ENCODE measurements at places on chromosomes 7 and 10. TPM values are rescaled to one million over a fixed set of nuclear protein-coding genes. Genes with fewer than 3 reads are reported as not detected.

IL15RA gene
- total RNA-seq: 8.2 TPM

VIPR2 gene
- 15.2 TPM for total RNA-seq

DNA sequence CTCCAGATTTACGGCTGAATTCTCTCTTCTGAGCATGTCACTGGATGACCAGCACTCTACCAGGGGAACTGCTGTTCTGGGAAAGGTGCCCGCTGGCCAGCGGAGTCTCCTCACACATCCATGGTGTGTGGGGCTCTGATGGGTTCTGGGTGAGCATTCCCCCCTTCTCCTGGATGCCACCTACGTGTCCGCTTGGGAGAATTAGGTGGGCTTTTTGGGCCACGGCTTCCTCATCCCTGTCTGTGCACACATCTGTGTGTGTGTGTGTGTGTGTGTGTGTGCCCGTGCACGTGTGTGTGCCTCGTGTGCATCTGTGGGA, 163.0 kb downstream of the DNAJB6 start:
- DNase-seq: peak; percentile 33

GRCh38 chr7:141201145-141201885, 127.5 kb downstream of the TMEM178B start:
- DNase-seq: no peak

DNA sequence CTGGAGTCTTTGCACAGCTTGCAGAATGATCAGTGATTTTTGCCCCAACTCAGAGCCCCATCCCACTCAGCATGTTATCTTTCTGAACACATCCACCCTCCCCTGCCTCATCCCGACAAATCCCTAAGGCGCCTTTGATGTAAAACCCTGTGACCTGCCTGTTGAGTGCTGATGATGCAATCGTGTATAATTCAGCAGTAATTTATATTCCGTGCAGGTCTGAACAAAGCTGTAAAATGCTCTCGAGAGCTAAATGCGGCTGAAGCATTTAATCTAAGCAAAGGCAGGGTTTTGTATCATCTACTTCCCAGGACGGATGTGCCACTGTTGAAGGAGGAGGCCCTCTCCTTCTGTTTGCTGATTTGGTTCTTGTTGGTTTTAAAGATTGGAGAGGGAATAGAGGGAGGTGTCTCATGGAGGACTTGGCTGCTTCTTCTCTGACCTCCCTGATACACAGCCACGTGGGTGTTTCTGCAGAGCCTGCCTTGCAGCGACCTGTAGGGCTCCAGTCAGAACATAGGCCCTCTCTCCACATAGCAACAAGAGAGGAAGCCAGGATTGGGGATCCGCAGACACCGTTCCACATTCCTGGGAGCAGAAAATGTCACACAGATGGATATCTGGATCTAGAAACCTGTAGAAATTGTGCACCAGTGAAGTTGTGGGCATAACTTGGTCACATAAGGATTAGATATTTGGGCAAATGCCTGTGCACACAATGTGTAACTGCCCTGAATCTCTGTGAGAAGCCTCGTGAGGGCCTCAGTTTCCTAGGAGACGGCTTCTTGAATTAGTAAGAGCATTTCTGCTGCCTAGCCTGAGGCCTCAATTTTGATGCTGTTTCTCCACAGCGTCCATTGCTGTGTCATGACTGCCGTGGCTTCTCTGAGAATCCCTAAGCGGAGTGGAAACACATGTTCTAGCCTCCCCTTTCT, 90.2 kb upstream of the AGK start:
- DNase-seq: no peak

DNA sequence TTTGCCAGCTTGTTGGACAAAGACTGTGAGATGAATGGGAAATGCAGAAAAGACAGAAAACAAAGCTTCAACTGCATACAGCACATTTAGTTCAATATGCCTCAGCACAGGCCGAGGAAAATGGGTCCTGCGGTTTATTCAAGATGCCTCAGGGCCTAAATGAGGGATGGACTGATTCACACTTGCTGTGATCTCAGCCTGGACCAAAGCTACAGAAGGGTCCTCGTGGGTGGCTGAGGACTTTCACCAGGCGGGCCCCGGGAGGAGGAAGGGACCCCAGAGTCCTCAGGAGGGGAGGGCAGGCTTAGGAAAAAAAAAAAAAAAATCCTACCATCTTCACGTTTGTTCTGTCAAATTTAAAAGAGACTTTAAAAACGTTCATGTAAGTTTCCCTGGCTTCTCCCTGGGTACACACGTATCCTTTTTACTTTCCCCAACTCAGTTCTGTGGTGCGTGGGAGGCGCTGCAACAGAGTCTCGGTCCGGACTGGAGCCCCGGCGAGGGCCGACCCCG, 624 bp upstream of the ZNF783 start:
- no peak for DNase-seq

All from Right ventricle myocardium superior (tissue), 1 donor.